Natural killer cell treated with Interleukin-12 subunit alpha and Interleukin-12 subunit beta and Interleukin-15 and Interleukin-18, amount 100 ng/mL, for 72 hours (primary cell): ENCODE measurements at places on chromosomes 11 and 22. TPM values are rescaled to one million over a fixed set of nuclear protein-coding genes. Genes with fewer than 3 reads are reported as not detected.

FXYD6 gene
- total RNA-seq, result not detected

DNA sequence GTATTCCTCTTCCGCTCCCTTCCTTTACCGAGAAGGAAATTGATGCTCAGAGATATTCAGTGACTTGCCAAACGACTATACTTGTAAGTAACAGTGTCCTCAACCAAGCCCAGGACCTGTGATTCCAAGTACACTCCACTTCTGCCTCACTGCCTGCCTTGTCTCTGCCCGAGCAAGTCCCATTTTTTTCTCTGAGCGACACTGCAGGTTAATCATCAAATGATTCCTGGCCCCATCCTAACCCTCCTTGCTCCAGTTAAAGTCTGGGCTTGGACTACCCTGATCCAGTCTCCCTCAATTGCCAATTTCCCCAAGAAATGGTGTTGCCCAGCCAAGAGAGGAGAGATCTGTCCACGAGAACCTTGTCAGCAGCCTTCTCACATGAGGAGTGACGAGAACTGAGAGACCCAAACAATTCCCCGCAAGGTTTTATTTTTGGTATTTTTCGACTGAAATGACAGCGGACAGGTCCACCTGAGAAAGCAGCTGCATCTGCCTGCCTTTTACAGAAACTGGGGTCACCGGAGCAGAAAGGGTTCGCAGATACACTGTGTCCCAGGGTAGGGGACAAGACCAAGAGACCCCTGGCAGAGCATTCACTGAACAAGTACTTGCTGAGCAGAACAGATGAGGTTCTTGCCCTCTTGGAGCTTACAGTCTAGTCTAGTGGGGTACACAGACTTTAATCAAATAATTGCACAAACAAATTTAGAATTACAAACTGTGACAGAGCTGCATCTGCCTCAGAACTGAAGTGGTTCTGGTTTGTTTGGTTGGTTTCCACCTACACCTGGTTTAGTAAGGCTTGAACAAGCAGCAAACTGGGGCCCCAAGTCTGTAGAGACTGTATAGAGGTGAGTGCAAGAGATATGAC, 11.4 kb downstream of the POU2AF1 start:
- DNase-seq, result no peak

GRCh38 chr11:35803115-35803514, 140.5 kb downstream of the TRIM44 start:
- no peak for DNase-seq

DNA sequence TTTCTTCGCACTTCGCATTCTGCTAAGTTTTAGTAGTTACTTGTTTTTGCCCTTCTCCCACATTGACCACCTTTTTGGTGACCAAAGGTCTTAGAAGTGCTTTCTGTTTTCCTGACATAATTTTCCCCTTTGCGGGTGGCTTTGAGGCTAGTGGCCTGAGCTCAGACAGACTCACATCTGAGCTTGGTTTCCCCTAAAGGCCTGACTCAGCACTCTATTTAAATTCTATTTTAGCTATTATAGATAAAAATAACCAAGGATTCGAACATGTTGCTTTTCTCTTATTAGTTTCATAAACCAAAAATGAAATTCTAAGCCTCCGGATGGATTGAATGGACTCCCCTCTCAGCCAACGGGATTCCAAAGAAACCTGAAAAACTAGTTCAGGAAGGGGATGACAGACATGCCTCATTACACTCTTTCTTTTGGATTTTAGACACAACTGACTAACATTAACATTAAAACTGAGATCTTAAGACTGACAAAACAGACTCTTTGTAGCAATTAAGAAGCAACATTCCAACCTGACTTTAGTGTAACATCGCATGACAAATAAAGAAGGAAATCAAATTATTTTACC, 258.5 kb downstream of the LUZP2 start:
- no peak for DNase-seq

DNA sequence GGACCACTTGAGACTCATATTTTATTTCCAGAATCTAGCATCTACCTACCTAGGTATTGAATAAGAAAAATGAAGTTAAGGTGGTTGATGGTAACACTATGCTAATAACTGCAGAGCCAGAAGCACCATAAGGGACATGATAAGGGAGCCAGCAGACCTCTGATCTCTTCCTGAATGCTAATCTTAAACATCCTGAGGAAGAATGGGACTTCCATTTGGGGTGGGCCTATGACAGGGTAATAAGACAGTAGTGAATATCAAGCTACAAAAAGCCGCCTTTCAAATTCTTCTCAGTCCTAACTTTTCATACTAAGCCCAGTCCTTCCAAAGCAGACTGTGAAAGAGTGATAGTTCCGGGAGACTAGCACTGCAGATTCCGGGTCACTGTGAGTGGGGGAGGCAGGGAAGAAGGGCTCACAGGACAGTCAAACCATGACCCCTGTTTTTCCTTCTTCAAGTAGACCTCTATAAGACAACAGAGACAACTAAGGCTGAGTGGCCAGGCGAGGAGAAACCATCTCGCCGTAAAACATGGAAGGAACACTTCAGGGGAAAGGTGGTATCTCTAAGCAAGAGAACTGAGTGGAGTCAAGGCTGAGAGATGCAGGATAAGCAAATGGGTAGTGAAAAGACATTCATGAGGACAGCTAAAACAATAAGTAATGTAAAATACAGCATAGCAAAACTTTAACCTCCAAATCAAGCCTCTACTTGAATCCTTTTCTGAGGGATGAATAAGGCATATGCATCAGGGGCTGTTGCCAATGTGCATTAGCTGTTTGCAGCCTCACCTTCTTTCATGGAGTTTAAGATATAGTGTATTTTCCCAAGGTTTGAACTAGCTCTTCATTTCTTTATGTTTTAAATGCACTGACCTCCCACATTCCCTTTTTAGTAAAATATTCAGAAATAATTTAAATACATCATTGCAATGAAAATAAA, 2.1 kb downstream of the HBB start:
- no peak for DNase-seq

GRCh38 chr22:17336061-17336460, 33.2 kb upstream of the CECR2 start:
- no peak for DNase-seq
